ENCODE measurements at places on chromosomes 1 and 21.

GRCh38 chr21:33914188-33914587 lies 1.4 kb downstream of the ATP5PO start:
- DNase-seq = no peak

DNA sequence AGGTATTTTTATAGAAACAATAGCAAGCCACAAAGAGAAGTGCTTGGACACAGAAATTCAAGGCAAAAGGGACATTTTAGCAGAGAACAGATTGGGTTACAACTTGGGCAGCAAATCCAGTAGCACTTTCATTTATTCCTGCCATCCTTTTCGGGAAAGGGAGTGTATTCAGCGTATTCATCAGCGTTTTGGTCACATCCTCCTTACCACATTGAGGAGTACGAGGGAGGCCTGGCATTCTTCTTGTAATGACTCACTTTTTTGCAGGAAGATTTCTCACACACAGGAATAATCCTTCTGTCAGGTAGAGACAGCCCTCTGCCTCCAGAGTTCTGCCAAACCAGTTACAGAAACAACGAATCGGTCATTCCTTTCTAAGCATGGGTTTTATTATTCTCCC lies 18.1 kb upstream of the FAM78B start:
- no peak for DNase-seq

DNA sequence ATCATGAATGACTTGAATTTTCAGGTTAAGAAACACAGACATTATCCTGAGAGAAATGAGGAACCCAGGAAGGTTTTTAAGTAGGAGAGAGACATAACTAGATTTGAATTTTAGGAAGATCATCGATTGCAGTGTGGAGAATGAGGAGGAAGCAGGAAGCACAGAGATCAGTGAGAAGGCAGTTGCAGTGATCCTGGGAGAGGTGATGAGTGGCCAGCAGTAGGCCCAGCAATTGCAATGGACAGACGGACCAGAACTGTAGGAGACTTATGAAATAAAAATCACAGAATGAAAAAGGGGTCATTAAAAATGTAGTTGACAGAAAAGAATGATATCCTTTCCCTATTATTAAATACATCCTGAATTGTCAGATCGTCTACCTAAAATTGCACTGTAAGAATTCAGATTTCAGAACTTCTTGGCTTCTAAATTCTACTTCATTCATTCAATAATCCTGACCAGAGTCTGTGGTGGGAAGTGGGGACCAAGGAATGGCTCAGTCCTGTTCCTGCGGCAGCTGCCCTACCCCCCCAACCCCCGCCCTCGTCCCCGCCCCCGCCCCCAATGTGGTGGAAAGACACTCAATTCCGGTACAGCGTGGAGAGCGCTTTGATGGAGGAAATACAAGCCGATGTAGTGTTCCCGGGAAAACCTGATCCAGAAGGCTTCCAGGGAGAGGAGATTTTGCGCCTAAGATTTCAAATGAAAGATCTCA lies 35.1 kb downstream of the SLC2A1 start:
- no peak for DNase-seq

DNA sequence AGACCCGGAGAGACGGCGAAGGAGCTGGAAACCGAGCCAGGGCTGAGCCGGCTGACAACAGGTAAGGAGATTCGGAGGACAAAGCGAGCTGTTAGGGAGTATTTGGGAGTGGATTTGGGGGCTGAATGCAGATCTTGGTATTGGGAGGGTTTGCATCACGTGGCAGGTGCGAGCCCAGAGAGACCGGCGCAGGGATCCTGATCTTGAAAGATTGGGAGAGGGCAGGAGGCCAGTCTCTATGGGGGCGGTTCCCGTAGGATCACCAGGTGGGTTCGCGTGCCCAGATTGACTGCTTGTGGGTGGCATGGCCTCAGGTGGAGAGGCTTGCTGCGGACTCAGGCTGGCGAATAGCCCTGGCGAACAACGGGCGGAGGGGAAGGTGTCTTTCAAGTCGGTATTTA lies 204 bp downstream of the CIART start:
- no peak for DNase-seq

DNA sequence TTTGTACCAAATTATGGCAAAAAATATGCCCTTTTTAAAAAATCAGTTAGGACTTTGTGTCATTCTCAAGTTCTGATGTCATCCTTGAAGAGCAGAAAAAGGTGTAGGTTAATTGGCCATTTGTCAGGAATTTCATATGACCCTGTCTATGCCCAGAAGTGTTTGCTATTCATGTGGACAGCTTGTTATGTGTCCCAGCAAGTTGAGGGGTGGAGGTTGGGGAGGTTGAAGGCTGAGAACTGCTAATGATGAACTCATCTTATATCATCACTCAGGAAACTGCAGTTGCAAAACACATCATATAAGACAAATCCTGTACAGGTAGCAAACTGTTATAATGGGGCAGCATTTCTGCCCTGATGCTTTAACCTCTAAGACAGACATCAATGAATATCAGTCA lies 106.5 kb downstream of the PHTF1 start:
- no peak for DNase-seq

DNA sequence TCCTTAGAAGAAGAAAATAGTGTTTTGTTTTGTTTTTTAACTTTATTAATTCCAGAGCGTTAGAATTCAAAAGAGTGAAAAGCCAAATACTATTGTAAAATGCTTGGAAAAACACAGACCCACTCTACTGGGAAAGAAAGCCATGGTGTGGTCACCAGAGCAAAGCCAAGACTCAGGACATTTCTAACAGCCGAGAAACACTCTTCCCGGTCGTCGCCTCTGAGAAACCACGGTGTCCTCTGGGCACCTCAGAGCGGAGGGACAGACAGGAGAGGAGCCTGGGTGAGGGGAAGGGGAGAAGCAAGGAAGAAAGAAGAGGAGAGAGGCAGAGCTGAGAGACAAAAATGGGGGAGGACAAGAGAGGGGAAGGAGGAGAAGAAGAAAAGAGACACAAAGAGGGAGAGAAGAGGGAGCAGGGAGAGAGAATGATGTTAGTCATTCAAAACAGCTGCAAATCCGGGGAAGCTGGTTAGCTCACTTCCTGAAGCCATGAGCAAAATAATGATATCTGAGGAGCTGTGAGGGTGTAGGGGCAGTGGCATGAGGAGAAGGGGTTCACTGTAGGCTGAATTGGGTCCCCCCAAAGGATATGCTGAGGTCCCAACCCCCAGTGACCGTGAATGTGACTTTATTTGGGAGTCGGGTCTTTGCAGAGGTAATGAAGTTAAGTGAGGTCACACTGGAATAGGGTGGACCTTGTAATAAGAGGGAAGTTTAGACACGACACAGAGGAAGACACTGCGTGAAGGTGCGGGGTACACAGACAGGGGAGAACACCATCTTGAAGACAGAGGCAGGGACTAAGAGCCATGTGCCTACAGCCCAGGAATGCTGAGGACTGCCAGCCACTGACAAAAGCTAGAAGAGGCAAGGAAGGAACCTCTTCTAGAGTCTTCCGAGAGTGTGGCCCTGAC lies 58.2 kb upstream of the DMRTB1 start:
- DNase-seq = no peak

GRCh38 chr1:64906447-64906846 lies 59.9 kb downstream of the JAK1 start:
- DNase-seq = no peak

GRCh38 chr1:232456714-232457113 lies 173.2 kb downstream of the SIPA1L2 start:
- DNase-seq = peak; percentile 9

- no peak for DNase-seq
These were observed 11.9 kb upstream of the PAQR6 start for GRCh38 chr1:156259805-156260204.

DNA sequence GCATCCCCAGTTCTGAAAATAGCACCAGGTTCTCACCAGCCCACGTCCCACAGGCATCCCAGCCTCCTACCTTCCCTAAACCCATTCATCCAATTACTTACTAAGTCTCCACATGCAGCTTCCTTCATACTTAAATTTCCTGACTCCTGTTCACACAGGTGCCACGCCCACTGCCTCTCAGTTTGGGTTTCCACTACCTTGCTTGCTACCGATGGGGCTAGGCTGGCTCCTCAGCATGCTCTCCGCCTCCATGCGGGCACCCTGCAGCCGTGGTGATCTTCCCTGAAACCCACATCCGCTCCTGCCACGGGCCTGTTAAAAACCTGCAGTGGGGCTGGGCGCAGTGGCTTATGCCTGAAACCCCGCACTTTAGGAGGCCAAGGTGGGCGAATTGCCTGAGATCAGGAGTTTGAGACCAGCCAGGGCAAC lies 70.4 kb upstream of the ANGPTL1 start:
- no peak for DNase-seq

DNA sequence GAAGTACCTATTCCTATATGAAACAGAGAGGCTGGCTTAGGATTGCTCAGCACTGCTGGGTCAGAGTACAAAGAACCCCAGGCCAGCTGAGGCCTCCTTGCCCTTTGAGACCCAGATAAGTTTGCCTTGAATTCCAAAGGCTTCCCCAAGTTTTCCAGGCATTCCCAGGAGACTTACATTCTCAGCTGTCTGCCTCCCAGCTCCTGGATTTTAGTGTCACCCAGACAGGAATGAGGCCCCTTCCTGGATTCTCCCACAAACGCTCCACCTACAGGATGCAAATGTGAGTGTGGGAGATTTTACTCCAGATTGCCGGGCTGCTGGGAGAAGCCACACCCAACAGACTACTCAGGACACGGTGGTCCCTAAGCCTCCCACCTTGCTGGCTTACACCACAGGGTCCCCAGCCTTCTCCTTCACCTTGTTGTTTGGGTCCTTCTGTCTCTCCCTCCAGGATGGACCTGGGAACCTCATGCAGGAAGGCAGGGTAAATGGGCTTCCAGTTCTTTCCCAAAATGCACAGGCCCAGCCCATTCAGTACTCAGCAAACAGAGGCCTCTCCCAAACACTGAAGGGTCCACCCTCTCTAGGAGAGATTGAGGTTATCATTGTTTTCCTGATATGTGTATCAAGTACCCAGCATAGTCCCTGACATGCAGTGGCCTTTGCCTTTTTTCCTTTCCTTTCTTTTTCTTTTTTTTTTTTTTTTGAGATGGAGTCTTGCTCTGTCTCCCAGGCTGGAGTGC lies 10.6 kb downstream of the RHBG start:
- no peak for DNase-seq
